ENCODE measurements at places on chromosomes 16 and 17.

GRCh38 chr16:68267612-68268405, 3.5 kb downstream of the SLC7A6 start:
- ATAC-seq, result no peak

- ATAC-seq, result peak; percentile 54
These were observed 134.2 kb downstream of the HS3ST2 start for GRCh38 chr16:22948058-22948602.

- no peak for ATAC-seq
These were observed 5.4 kb downstream of the CD300LB start for GRCh38 chr17:74525781-74526288.

DNA sequence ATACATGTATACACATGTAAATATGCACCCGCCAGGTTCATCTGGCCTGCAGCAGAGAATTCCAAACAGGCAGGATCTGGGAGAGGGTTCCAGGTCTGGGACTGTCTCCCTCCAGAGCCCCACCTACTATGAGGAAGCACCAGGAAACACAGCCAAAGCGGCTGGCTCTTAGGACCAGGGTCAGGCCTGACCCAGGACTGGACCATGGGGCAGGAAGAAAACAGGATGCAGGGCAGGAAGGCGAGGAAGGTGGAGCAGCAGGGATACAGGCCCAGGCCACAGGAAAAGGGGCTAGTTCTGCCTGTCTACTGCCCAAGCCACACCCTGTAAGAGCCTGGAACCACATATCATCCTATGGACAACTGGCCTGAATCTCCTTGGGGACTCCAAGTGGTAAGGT, 2.2 kb downstream of the HID1 start:
- ATAC-seq, result no peak

- ATAC-seq, result no peak
These were observed 408.0 kb downstream of the SLC39A11 start for GRCh38 chr17:72684405-72685020.

DNA sequence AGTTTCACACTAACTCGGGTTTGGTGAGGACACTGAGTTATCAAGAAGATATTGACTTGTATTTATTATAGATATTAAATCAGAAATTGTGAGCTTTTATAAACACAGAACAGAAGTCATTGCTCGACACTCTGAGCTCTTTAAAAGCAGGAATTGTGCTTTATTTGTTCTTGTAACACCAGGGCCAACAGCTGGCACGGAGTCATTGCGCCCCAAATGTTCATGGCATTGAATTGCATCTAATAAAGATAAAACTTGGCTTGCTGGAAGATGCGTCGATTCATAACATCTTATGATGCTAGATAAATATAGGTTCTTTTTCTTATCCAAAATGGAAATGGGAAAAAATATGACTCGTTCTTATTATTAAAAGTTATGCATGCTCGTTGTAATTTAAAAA, 11.8 kb upstream of the MLYCD start:
- no peak for ATAC-seq

DNA sequence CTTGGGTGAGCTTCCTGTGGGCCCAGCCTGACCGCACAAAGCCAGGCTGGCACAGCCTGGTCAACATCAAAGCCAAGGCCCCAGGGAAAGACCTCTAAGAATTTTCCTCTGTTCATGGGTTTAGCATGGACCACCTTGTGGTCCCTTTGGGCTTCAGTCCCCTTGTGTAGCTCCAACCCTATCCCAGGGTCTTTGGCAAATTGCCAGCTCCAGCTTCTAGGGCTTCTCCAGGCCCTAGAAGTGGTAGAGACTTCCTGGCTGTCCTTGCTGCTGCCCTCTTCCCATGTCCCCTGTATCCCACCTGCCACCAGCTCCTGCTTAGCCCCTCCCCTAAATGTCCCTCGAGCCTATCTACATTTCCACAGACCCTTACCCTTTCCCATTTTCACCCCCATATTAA, 9.7 kb upstream of the ITGA3 start:
- no peak for ATAC-seq

- peak; percentile 99 for ATAC-seq
These were observed 16.3 kb downstream of the ERAL1 start for GRCh38 chr17:28871056-28871579.

DNA sequence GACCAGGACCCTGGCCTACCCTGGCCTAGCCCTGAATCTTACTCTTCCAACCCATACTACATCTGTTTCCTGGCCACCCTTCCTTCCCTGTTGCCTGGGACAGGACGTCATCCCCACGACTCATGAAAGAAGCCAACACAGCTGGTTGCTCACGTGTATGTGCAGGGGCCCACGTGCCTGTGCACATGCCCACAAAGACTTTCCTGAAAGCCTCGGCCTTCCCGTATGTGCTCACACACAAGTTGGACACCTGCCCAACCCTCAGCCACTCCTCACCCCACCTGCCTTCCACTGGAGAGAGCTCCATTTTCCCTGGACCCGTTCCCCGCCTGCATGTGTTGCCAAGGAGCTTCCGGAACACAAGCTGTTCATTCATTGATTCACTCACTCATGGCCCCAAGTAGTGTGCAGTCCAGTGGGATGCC, 7.0 kb downstream of the PLXDC1 start:
- ATAC-seq, result no peak

DNA sequence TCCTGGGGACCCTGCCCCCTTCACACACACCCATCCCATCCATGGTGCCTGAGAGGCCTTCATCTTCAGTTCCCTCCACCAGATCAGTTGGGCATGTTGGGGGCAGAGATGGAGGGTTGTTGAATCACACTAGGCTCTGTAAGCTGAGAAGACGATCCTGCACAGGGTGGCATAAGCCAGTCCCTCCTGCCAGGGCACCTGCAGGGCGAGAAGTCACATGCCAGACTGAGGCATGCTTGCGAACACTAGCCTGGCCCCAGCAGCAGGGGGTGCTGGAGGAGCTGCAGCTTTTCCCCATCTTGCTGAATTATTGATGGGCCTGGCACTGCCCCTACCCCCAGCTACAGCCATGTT, 6.1 kb upstream of the TBX2 start:
- ATAC-seq, result no peak

DNA sequence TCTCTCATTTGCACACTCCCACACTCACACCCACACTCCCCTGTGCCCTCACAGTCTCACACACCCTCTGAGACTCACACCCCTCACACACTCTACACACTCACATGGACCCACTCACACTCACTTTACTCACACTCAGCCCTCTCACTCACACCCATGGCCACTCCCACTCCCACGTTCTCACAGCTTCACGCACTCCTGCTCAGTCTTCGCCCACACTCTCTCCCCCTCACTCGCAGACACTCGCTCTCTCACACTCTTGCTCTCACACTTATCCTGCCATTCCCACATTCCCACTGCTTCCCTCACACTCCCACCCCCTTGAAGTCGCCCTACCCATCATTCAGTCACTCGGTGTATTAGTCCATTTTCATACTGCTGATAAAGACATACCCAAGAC, 47.9 kb downstream of the CCDC182 start:
- no peak for ATAC-seq

DNA sequence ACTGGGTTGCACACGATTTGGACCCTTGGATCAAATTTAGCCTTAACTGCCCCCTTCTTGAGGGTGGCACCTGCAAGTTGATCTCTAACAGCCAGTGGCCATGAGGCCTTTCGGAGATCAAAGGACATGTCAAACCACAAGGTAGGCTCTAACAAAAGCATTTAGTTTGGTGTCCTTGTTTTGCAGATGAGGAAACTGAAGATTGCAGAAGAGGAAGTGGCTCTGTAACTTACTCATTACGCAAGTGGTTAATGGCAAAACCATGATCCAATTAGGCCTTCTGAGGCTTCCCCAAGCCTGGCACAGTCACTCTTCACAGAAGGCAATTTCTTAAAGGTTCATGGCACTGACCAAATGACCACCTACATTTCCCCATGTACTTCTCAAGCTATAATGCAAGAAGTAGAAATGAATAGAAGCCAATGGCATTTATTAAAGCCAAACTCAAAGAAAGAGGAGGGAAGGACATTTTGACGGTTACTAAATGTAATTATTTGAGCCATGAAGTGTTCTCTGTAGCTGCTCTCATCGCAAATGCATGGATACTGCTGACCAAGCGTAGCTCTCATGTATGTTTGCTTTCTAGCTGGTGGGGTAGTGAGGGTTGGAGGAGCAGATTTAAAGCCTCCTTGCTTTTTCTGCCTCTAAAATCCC, 32.8 kb upstream of the ABCC12 start:
- ATAC-seq, result peak; percentile 82

- no peak for ATAC-seq
These were observed 75.5 kb downstream of the SLC5A11 start for GRCh38 chr16:24921229-24921628.

GRCh38 chr17:42456223-42457106, 2.2 kb upstream of the ATP6V0A1 start:
- ATAC-seq, result peak; percentile 21

GRCh38 chr17:43614561-43614960, 47.2 kb downstream of the MEOX1 start:
- ATAC-seq, result no peak

- ATAC-seq, result no peak
These were observed 7.0 kb downstream of the MT2A start for GRCh38 chr16:56615353-56615752.

DNA sequence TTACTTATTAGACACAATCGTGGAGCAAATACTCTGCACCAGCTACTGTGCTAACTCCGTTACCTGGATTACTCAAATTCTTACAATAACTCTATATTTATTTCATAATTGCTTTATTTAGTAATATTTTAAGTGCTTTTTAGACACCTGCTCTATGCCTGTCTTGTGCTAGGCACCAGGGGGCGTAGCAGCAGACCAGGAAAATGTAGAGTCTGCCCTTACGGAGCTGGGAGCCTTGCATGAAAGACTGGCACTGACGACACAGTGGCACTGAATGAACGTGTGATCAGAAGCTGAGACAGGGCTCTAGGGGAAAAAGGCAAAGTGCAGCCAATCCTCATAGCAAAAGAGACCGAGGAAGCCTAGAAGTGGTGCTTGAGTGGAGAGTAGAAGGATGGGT, 486.5 kb downstream of the CDH13 start:
- ATAC-seq, result no peak

DNA sequence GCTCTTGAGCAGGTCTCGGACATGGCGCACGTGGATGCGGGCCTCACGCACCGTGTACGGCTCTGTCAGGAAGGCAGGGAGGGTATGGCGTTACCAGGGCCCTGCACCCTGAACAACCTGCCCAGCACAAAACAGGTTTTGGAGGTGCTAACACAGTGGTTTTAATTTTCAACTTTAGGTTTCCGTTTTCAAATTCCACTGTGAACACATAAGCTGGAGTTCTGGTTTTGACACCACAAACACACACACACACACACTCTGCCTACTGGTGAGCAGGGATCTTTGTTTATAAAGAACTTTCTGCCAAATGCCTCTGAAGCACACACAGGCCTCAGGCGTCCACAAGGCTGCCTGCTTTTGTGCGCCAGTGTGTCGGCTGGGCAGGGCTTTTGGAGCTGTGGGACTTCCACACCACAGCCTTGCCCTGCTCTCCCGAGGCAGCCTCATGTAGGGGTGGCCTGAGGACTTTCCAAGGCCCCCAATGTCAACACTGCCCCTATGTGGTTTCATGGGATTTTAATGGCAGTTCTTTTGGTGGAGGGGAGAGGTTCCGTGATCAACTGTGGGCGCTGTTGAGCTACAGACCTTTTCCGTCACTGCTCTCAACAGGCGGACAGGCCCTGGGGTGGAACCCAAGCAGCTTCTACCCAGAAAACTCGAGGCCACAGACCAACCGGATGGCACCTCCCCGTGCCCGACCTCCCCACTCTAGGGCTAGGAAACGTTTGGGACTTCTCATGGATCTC, 9.4 kb downstream of the CLUH start:
- ATAC-seq, result no peak

DNA sequence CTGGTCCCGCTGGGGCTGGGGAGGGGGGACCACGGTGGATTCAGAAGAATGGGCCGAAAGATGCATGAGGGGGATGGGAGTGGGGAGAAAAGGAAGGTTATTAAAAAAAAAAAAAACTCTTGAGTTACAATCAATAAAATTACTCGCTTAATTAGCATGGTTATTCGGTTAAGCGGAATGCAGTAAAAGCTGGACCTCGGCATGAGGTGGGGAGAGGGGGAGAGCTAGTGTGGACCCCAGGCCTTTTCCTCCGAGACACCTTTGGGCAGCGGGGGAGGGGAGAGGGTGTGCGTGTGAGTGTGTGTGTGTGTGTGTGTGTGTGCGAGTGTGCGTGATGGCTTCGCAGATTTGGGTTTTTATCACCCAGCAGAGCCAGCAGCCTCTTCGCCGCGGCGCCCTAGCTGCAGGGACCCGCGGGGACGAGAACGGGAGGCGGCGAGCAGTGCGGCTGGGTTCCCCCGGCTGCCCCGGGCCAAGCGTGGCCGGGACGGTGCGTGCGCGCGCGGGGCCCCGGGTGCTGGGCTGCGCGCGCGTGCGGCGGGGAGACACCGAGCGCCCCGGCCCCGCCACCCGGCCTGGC, 3.7 kb downstream of the BAHCC1 start:
- ATAC-seq, result no peak

GRCh38 chr17:17497845-17498520, 1.8 kb upstream of the RASD1 start:
- ATAC-seq, result no peak

DNA sequence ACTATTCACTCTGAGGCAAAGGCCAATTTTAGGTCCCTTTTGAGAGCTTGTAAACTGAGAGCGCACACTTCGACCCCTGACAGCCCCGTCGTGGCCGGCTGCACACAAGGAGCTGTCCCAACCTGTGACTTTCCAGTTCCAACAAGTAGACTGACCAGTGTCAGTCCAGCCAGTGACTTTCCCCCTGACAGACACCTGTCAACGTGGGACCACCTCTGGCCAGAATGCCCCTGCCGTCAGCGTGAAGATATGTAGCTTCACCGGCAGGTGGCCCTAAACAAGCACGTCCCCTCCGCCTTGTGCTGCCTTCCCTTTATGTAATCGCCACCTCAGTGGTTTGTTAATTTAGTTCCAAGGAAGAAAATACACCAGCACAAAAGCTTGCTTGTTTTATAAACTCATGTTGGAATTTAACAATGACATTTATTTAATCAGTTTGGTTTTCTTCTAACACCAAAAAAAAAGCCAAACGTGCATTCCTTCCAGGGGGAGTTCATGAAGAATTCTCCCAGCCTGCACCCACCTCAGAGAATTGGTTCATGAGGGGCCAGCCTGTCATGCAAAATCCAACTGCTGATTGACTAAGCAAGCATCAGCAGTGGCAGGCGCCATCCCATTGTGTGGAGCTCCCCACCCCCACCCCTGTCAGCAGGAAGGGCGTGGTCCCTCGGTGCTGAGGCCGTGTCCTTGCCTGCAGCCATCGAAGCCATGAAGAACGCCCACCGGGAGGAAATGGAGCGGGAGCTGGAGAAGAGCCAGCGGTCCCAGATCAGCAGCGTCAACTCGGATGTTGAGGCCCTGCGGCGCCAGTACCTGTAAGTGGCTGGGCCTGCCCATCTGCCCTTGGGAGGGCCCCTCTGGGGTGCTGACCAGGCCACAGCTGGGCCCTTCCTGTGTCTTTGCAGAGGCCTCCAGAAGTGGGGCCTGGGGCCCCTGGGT, 33.9 kb downstream of the PLD6 start:
- no peak for ATAC-seq

GRCh38 chr17:47423406-47424295, 99.9 kb downstream of the EFCAB13 start:
- peak; percentile 39 for ATAC-seq

GRCh38 chr16:52874042-52874441, 178.7 kb downstream of the CHD9NB start:
- no peak for ATAC-seq

All from stimulated activated memory B cell treated with anti-CD40 and anti-IgM and Interleukin-4, amounts not matched to agents 10 μg/mL and 1 μg/mL and 100 μg/mL, for 72 hours (primary cell).